Colonic mucosa (tissue), 4 donors: ENCODE measurements at places on chromosomes 13 and 19. TPM values are rescaled to one million over a fixed set of nuclear protein-coding genes. Genes with fewer than 3 reads are reported as not detected.

Gene ITGBL1
- 0.25 TPM for total RNA-seq

Gene DCLK1
- total RNA-seq = 1.5 TPM

GRCh38 chr13:111065698-111066097, 49.4 kb upstream of the ARHGEF7 start:
- no peaks in the 10 kb centered on the region for H3K36me3 ChIP-seq

- DNase-seq = peak; percentile 24
- H3K36me3 ChIP-seq = no peaks in the 10 kb centered on the region
- no peak overlapping the region for H3K4me3 ChIP-seq
- H3K4me1 ChIP-seq = no peaks in the 10 kb centered on the region
- no peaks in the 10 kb centered on the region for H3K27me3 ChIP-seq
- H3K27ac ChIP-seq = no peak overlapping the region
These were observed 330.3 kb upstream of the MIR17HG start for GRCh38 chr13:91017031-91017668.

GRCh38 chr19:13984186-13984585, 21.9 kb downstream of the RFX1 start:
- H3K36me3 ChIP-seq = no peaks in the 10 kb centered on the region
- DNase-seq = no peak
- peaks cover 4% of the 10 kb centered on the region for H3K4me1 ChIP-seq
- no peak overlapping the region for H3K4me3 ChIP-seq
